ENCODE measurements at places on chromosomes 2 and 18. TPM values are rescaled to one million over a fixed set of nuclear protein-coding genes. Genes with fewer than 3 reads are reported as not detected.

GRCh38 chr2:236038096-236038495 lies 130.1 kb downstream of the GBX2 start:
- H3K4me1 ChIP-seq: no peaks in the 10 kb centered on the region
- no peak for DNase-seq
- H3K36me3 ChIP-seq: 0 out of 2 replicates have a peak, but pooled peaks cover 3% of the 10 kb centered on the region
- H3K27me3 ChIP-seq: no peaks in the 10 kb centered on the region
- H3K27ac ChIP-seq: no peak overlapping the region
- no peak overlapping the region for H3K4me3 ChIP-seq

DNA sequence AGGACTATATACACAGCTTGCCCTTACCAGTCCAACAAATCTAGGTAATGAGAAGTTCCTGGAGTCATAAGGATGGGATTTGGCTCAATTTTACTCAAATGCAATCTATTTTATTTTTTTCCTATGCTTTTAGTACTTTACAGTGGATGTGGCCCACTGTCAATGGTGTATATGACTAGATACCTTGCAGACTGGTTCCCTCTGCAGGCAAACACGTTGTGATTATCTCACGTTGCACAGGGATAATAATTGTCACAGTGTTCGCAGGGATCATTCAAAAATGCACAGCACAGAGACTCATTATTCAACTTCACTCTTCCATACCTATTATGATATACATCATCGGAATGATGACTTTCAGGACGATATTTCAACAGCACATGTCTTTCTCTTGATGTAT lies 359.7 kb downstream of the MBD2 start:
- H3K4me3 ChIP-seq: no peak overlapping the region
- no peaks in the 10 kb centered on the region for H3K36me3 ChIP-seq
- no peaks in the 10 kb centered on the region for H3K27me3 ChIP-seq
- no peak for DNase-seq

The DUSP19 gene
- 2.9 TPM for total RNA-seq

GRCh38 chr2:48838029-48838428 lies 82.5 kb upstream of the LHCGR start:
- no peaks in the 10 kb centered on the region for H3K36me3 ChIP-seq
- H3K4me1 ChIP-seq: no peaks in the 10 kb centered on the region
- no peak for DNase-seq

DNA sequence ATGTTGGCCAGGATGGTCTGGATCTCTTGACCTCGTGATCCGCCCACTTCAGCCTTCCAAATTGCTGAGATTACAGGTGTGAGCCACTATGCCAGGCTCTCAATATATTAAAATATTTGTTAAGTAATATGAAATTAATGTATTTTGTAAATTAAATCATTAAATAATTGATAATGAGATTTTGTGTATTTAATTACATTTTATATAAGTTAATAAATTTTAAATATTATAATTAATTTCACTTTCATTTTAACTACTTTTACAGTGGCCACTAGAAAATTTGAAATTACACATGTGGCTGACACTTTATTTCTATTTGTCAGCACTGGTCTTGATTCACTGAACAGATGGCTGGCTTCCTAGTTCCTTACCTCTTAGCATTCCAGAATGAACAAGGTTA lies 102.6 kb downstream of the DPP10 start:
- no peak for DNase-seq
- no peaks in the 10 kb centered on the region for H3K4me1 ChIP-seq
- H3K27me3 ChIP-seq: no peaks in the 10 kb centered on the region
- no peaks in the 10 kb centered on the region for H3K36me3 ChIP-seq

DNA sequence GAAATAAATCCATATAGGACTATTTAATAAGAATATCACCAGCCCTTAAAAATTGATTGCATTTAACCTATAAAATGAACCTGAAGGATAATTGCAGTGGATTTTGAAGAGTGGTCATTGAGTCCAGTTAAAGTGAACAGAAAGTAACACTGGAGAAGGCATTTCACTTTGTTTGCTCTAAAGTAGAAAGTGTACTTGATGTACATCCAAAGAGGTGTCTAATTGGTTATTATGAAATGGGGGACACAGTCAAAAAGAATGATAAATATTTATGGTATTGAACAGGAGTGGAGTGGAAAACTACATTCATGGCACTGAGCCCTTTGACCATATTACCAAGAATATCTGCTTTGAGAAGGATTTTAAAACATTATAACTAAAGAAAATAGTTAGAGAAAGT lies 28.2 kb upstream of the MAP2 start:
- no peak for DNase-seq
- H3K27me3 ChIP-seq: no peaks in the 10 kb centered on the region
- no peak overlapping the region for H3K4me3 ChIP-seq
- no peak overlapping the region for H3K27ac ChIP-seq
- no peaks in the 10 kb centered on the region for H3K36me3 ChIP-seq

The CFAP210 gene
- total RNA-seq: not detected

DNA sequence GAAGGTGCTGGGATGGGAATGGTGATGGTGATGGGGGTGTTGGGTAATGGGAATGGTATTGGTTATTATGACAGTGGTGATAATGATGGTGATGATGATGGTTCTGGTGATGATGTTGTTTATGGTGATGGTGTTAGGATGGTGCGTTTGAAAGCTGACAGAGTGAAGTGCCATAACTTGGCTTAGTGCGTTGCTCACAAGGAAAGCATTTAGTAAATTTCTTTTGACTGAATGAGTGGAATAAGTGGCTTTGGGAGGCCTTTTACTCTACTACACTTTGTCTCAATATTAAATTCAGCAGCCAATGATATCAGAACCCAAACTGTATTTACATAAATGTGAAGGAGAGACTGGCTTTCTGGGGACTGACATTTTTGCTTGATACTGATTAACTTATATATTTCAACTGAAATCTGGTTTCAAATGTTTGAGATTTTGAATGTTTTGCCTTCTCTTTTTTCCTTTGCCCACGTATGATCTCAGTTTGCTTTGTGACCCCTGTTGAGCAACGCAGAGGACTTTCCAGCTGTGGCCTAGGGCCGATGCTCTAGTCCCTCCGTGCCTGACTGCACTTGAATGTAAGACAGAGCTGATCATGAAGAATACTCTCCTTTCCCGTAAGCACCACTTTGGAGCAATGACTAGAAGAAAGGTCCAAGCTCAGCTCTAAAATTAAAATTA lies 128.5 kb upstream of the SH3BP4 start:
- H3K4me1 ChIP-seq: peaks cover 9% of the 10 kb centered on the region
- no peak overlapping the region for H3K27ac ChIP-seq
- no peaks in the 10 kb centered on the region for H3K27me3 ChIP-seq
- H3K4me3 ChIP-seq: no peak overlapping the region

GRCh38 chr2:58057707-58058530 lies 11.3 kb downstream of the VRK2 start:
- H3K4me3 ChIP-seq: no peak overlapping the region
- no peak overlapping the region for H3K27ac ChIP-seq
- no peaks in the 10 kb centered on the region for H3K27me3 ChIP-seq
- 0 out of 2 replicates have a peak, but pooled peaks cover 5% of the 10 kb centered on the region for H3K4me1 ChIP-seq

DNA sequence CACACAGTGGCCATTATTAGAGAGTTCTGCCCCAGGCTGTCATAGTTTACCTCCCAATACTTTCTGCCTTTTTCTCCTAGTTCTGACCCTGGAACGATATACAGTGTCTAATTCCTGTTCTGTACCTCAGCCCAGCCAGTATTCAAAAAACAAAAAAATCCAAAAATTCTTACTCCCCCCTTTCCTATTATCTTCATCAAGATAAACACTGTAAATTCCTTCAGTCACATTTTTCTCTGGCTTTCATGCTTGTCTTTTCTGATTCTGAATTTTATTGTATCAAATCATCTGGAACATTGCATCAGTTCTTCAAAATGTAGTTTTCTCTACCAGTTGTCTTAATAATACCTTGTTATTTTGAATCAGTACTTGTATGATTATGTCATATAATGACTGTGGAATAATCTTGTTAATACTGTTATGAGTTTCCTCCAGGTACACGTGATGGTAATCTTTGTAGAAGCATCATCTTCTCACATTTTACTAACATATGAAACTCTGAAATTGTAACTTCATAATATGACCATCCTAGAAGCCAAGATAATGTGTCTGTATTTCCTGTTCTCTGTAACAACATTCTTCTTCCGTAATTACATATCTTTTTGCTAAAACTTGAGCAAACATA lies 79.0 kb upstream of the NOSTRIN start:
- H3K27ac ChIP-seq: no peak overlapping the region
- H3K4me3 ChIP-seq: no peak overlapping the region
- DNase-seq: no peak
- no peaks in the 10 kb centered on the region for H3K36me3 ChIP-seq

The CHRND gene
- not detected for total RNA-seq

- no peak overlapping the region for H3K4me3 ChIP-seq
- no peaks in the 10 kb centered on the region for H3K36me3 ChIP-seq
- no peaks in the 10 kb centered on the region for H3K4me1 ChIP-seq
- no peak for DNase-seq
- H3K27me3 ChIP-seq: no peaks in the 10 kb centered on the region
Observed at GRCh38 chr2:144115739-144116291, 404.1 kb downstream of the ZEB2 start.

The C2orf80 gene
- not detected for total RNA-seq
